ENCODE measurements at places on chromosomes 2 and 18.
A peak's percentile ranks its signal among the peaks of the same experiment; 100 is the strongest.

GRCh38 chr2:23592898-23593751 is 208.1 kb downstream of the KLHL29 start:
- H3K27ac ChIP-seq, result peak overlapping the region; percentile 73
- H3K4me3 ChIP-seq, result no peak overlapping the region

DNA sequence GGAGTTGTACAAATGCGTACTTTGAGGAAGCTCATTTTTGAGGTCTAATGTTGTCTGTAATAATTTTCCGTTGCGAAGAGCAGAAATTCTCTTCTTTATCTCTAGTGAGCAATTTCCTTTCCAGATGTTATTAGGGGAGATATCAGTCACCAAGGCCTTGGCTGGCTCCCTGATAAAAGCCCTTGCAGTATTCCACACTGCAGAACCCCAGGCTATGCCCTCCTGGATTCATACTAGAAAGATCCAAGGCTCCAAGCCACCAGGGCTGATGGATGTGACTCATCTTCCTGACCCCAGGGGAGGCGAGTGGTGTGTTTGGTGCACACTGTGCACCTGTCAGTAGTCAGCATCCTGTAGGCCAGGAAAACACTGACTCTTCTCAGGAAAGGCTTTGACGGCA is 34.7 kb downstream of the INO80C start:
- no peaks in the 10 kb centered on the region for H3K4me1 ChIP-seq
- DNase-seq, result no peak
- H3K4me3 ChIP-seq, result no peak overlapping the region
- no peak overlapping the region for H3K27ac ChIP-seq

DNA sequence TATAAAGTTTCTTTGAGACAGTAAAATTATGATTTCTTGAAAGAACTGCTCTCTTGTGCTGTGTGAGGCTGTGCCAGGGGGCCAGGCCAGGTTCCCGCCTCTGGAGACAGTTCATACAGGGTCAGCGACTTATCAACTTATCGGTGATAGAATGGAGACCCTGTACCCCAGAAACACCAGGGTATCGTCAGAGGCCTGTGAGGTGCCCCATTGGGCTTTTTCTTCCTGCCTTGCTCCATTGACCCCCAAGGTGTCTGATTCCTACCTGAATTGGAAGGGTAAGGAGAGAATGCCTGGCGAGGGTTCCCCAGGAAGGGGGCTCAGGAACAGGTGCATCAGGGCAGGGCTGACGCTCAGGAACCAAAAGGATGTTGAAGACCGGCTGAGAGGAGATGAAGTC is 4.3 kb downstream of the DLX1 start:
- no peak overlapping the region for H3K27ac ChIP-seq
- H3K4me3 ChIP-seq, result no peak overlapping the region
- no peaks in the 10 kb centered on the region for H3K27me3 ChIP-seq
- no peak for DNase-seq
- peaks cover 2% of the 10 kb centered on the region for H3K4me1 ChIP-seq
- H3K36me3 ChIP-seq, result no peaks in the 10 kb centered on the region

- H3K4me1 ChIP-seq, result no peaks in the 10 kb centered on the region
- H3K36me3 ChIP-seq, result no peaks in the 10 kb centered on the region
- DNase-seq, result peak; percentile 84
- no peaks in the 10 kb centered on the region for H3K27me3 ChIP-seq
Measured at GRCh38 chr18:75070625-75071483, 138.1 kb downstream of the PTGR3 start.

DNA sequence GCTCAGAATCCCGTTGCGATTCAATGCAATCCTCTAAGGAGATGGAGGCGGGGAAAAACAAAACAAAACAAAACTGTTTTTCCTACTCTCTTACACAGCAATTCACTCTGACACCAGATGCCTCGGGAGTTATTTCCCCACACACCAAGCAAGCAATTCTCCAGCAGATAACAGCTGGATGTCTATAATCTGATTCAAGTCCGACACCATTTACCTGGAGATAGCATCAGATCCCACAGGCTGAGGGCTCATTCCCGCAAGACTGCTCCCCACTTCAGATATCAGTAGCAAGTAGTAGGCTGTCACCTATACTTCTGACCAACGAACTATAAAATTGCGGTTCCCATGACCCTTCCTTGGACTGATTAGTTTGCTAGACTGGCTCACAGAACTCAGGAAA is 58.7 kb downstream of the DTNB start:
- H3K27me3 ChIP-seq, result no peaks in the 10 kb centered on the region
- no peak for DNase-seq
- no peaks in the 10 kb centered on the region for H3K4me1 ChIP-seq
- no peak overlapping the region for H3K27ac ChIP-seq
- H3K36me3 ChIP-seq, result no peaks in the 10 kb centered on the region

- H3K4me1 ChIP-seq, result no peaks in the 10 kb centered on the region
- H3K36me3 ChIP-seq, result no peaks in the 10 kb centered on the region
- no peak overlapping the region for H3K27ac ChIP-seq
Measured at GRCh38 chr2:48120759-48121242, 214.5 kb upstream of the FBXO11 start.

GRCh38 chr2:109256111-109256510 is 127.1 kb downstream of the SH3RF3 start:
- DNase-seq, result no peak
- no peak overlapping the region for H3K4me3 ChIP-seq
- no peak overlapping the region for H3K27ac ChIP-seq
- H3K27me3 ChIP-seq, result no peaks in the 10 kb centered on the region
- no peaks in the 10 kb centered on the region for H3K4me1 ChIP-seq

Data from Peyer's patch (tissue), 4 donors.